ENCODE measurements at places on chromosomes 11 and 22.

DNA sequence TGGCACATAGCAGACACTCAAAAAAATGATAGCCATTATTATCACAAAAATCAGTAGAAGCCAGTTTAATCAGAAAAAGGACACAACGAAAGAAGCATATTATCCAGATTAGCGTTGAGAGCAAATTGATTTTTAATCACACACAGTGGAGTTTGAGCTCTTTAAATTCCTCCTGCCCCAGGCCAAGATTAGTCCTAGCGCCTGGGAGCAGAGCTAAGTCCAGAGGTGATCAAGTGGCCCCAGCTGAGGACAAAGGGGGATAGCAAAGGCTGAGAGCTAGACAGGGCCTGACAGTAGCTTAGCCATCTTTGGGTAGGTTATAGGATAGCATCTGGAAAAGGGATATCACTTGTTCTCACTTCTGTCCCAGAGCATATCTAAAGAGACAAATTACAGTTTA, 133.6 kb downstream of the NXPE2 start:
- DNase-seq = no peak

DNA sequence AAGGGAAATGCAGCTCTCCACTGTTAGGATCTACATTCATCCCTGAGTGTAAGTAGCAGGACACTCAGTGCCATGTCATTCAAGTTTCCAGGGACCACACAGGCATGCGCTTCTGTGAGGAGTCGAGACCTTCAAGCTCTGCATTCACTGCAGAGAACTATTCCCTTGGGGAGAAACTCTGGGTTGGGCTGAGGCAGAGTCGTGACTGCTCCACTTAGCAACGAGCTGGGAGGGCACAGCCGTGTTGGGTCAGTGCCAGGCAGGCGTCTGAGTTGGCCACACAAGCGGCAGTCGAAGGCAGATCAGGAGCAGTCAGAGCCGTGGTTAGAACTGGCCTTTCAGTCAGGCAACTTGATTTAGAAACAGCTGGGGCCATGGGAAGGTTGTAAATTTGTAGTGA, 14.7 kb downstream of the MPEG1 start:
- DNase-seq = no peak

DNA sequence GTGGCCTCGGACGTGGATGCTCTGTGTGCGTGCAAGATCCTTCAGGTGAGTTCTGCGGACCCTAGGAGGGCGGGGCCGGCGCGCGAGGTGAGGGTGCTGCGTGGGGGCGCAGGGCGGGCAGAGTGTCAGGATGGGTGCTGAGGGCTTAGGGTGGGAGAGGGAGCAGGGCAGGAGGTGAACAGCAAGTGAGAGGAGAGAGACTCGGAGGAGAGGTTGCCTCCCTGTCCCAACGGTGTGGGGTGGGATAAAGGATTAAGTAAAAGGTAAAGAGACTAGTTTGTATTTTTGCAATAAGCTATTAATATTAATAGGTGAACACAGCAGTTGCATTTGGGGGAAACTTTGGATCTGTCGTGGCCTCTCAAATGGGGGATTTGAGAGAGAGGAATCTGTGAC, 451 bp downstream of the CDC45 start:
- DNase-seq = no peak

- DNase-seq = no peak
These were observed 92.0 kb downstream of the CEP164 start for GRCh38 chr11:117419482-117420142.

- no peak for DNase-seq
These were observed 515.1 kb downstream of the CNTN5 start for GRCh38 chr11:99535819-99536218.

GRCh38 chr11:88158081-88158480, 17.2 kb downstream of the RAB38 start:
- DNase-seq = no peak

- no peak for DNase-seq
These were observed 65.0 kb upstream of the POU2AF1 start for GRCh38 chr11:111444040-111444439.

DNA sequence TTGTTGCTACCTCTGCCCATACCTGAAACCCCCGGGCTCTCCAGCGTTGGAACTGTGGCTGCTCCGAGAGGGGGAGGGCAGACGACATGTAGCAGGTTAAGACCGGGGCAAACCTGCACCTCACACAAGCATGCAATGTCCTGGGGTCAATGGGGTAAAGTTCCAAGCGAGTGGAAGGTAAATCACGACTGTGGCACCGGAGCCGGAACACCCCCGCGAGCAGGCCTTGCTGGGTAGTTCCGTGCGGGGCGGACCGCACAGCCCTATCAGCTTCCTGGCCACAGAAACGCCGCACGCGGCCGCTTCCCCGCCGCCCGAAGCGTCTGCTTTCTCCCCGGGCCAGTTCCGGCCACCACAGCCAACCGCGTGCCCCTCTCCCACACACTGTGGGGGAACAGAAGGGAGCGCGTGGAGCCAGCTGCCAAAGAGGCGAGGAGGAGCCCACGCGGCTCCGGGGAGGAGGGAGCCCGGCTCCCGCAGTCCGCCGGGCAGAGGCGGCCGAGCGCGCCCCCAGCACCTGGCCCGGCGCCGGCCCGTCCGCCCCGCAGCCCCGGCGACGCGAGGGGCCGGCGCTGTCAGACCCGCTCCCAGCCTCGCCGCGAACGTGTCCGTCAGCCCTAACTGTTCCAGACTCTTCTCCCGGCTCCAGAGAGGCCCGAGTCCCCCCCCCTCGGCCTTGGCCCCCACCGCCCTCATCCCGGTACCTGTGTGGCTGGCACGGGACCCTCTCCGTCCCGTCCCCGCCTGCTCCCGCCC, 1.6 kb downstream of the SPTBN2 start:
- DNase-seq = no peak

DNA sequence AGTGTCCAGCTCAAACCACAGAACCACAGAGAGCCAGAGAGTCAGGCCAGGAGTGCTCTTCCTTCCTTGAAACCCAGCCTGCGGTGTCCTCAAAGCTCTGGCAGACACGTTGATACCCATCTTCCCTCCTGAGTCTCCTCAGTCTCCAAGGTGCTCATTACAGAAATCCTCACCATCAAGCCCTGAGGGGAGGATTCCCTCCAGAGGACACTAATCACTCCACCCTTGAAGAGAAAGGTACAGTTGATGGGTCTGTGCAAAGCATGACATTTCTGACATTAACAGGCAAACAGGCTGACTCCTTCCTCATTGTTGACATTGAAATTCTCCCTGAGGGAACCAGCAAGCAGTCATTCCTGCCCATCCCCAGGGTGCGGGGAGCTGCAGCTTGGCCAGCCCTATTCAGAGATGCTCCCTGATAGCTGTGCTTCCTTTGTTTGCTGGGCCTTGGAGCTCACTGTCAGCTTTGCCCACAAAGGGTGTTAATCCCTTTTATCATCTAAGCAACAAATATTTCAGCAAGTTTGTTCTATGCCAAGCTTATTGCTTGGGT, 101.7 kb upstream of the CSNK2A3 start:
- DNase-seq = no peak

DNA sequence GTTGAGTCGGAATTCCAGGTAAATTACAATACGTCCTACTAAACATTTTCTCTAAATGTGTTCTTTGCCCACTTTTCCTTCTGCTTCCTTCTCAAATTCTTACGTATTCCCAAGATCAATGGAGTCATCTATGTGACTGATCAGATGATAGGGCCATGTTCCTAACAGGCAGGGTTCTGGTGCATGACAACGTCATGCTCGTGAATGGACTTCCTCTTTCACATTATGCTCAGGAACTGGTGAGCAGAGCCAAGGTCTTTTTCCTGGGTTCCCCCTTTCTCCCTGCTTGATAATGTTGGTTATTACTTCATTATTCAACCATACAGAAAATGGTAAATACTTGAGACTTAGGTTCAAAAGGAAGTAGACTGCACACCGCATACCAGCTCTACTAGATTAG, 789.4 kb downstream of the OPCML start:
- DNase-seq = no peak

- DNase-seq = no peak
These were observed 56.9 kb downstream of the ATG16L2 start for GRCh38 chr11:72871119-72871518.

DNA sequence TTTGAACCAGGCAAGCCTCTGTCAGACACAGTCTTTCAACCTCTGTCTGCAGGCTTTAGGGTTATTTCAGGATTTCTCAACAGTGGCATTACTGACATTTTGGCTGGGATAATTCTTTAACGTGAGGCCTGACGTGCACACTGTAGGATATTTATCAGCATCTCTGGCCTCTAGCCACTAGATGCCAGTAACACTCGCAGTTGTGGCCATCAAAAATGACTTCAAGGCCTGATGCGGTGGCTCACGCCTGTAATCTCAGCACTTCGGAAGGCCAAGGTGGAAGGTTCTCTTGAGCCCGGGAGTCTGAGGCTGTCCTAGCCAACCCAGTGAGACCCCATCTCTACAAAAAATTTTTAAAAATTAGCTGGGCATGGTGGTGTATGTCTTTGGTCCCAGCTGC, 113.0 kb downstream of the CCDC81 start:
- DNase-seq = no peak

DNA sequence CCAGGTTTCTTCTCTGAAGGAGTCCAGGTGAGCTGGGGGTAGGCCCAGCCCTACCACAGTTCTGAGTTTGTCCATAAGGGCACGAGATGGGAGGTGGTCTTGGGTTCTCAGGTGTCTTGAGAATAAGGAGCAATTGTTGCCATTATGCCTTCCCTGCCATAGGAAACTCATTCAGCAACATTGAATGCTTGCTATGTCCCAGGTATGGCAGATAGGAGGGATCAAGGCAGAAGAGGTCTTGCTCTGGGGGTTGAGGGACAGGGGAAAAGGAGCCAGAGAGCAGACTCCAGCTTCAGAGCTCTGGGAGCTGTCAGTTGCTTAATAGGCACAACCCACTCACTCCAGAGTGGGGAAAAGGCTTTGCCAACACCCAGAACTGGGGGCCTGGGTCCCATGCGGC, 4.3 kb downstream of the SELENOM start:
- no peak for DNase-seq

DNA sequence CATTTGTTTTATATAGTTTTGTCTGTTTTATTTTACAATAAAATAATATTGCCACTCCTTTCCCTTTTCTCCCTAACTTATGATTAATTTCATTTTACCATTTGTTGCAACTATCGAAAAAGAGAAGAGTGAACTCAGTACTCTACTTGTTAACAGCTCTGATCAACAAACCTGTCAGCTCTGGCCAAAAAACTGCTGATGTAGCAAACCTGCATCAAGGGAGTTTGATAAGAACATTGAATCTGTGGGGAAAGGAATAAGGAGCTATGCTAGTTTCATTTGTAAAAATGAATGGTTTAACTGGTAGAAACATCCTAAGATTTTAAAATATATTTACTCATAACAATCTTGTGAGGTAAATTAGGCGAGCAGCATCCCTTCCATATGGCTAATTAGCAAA, 42.9 kb downstream of the EIF4ENIF1 start:
- no peak for DNase-seq

DNA sequence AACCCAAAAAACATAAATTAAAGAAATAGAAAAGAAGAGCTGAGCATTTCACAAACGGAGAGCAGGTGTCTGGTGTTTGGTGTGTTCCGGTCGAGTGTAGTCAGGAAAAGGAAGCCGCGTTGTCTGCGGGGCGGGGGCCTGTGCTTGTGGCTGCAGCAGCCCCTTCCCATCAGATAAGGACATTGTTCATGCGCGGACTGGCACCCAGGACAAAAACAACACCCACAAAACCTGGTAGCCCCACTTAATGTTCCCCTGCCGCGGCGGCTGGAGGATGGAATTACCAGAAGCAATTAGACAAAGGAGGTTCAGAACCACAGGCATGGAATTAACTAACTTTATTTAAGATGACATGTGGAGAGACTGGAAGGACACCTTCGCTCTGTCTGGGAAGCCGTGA, 29.9 kb downstream of the KRTAP5-5 start:
- DNase-seq = no peak

- DNase-seq = no peak
These were observed 23.8 kb upstream of the OAF start for GRCh38 chr11:120186774-120187591.

GRCh38 chr11:73227571-73228211, 9.6 kb downstream of the P2RY2 start:
- DNase-seq = no peak

DNA sequence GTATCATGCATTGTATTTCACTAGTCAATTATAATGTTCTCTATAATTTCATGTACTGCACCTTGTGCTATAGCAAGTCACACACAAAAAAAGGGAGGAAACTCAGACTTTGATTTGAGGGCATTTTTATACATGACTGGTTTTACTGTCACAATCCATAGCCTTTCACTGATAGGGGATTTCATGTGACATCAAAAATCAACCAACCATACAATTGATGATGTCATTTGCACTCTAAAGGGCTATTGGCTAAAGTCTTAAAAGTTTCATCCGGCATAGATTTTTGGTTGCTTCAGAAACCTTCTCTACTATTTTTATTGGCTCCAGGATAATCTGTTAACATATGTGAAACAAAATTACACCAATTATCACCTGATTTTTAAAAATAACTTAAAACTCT, 237.8 kb downstream of the DCDC1 start:
- DNase-seq = no peak

DNA sequence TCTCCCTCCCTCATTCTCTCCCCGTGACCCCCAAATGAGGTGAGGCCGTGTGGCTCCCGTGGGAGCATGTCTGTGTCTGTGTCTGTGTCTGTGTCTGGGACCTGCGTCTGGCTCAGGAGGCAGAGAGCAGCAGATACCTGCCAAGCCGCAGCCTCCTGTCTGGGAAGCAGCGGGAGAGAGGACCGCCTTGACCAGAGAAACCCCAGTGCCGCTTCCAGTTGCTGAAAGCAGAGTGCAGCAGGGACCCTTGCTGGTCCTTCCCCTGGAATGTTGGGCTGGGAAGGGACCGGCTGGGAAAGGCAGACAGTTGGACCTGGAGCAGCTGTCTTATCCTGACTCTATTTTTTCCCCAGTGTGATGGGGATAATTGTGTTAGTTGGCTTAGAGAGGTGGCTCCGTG, 525 bp downstream of the CSDC2 start:
- DNase-seq = no peak

GRCh38 chr11:69868006-69868810, 49.0 kb upstream of the FGF3 start:
- no peak for DNase-seq

DNA sequence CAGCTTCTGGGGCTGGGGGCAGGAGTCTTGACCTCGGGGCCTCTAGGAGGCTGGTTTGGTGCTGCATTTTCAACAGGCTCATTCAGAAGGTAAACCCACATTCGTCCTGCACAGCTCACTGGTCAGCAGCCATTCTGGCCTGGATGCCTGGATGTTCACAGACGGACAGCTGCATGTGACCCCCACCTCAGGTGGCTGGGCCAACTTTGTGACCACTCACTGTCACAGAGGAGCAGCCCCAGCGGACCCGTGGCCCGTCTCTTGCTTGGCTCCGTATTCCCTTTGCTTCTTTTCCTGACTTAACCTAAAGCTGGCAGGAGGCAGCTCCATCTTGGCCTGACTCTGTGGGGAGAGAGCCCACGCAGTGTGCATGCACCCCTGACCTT, 8.2 kb downstream of the DGCR8 start:
- no peak for DNase-seq

GRCh38 chr11:7571640-7572000, 57.8 kb downstream of the PPFIBP2 start:
- no peak for DNase-seq

DNA sequence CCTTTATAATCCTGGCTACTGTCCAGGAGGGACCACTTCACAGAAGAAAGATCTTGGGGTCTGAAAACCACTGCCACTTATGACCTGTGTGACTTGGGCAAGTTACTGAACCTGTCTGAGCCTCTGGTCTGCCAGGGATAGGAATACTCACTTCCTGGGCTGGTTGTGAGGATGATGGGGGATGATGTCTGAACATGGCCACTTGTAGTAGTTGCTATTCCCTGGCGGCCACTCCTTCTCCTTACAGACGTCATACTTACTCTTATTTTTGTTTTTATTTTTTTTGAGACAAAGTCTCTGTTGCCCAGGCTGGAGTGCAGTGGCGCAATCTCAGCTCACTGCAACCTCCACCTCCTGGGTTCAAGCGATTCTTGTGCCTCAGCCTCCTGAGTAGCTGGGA, 26.1 kb downstream of the CD82 start:
- no peak for DNase-seq
